Type B pancreatic cell (in vitro differentiated cells): ENCODE measurements at places on chromosomes 1 and 21.

GRCh38 chr1:38046333-38046883 lies at the start of gene POU3F1:
POU3F1 (minus strand) TSS chr1:38046793; CDS start chr1:38046743, 50 bp downstream.
- no peak for DNase-seq

GRCh38 chr1:185279571-185279970 lies 37.5 kb downstream of the IVNS1ABP start:
- no peak for DNase-seq

GRCh38 chr1:227295609-227296008 lies 22.7 kb downstream of the CDC42BPA start:
- DNase-seq: no peak

DNA sequence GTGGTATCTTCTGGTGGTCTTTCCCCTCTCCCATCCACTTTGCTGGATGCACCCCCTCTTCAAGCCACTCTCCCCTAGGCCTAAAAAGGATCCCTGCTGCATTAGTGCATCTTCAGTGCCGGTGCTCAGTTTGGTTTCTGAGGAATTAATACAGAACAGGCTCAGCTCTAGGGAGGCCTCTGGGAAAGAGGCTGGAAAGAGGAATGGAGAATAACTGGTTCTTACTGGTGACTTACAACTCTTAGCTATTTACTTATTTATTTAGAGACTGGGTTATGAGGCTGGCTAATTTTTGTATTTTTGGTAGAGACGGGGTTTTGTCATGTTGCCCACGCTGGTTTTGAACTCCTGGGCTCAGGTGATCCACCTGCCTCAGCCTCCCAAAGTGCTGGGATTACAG lies 19.0 kb downstream of the MFN2 start:
- DNase-seq: no peak

- DNase-seq: no peak
These were observed 17.6 kb downstream of the OSCP1 start for GRCh38 chr1:36432616-36433015.

DNA sequence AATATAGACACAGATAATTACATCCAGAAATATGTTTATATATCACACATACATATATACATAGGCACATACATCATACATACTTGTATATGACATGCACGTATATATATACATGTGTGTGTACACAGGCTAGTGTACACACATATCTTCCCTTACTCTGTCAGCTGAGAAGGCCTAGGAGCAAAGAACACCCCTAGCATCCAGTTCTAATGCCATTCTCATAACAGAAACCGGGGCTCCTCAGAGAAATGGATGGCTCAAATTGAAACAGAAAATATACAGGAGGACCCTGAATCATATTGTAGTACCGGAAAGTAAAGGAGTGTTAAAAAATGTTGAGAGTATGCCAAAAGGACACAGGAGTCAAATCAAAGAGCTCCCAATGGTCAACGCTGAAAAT lies 19.7 kb upstream of the HYI start:
- DNase-seq: no peak

- DNase-seq: no peak
These were observed 44.3 kb upstream of the ATP1B1 start for GRCh38 chr1:169062152-169062551.

DNA sequence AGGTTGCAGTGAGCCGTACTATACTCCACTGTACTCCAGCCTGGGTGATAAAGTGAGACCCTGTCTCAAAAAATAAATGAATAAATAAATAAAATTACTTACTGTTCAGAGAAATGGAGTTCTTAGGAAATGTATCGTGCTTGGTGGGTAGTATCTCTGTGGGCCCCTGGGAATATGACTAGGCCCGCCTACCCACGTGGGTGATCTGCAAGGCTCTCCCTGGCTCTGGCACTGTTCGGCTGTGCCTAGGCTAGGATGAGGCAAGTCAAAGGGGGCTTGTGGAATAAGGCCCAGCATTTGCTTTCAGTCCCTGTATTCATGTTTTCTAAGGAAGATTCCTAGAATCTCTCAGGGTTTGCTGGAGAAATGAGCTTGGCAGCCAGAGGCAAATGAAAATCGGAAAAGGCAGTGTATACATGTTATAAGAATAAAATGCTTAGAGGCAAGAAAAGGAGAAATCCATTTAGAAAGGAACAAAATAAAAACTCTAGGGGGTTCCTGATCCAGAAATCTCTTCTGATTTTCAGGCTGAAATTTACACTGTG lies 4.5 kb upstream of the CSRP1 start:
- no peak for DNase-seq

- no peak for DNase-seq
These were observed 115.2 kb downstream of the LAMC2 start for GRCh38 chr1:183301239-183301638.

GRCh38 chr1:4856396-4856795 lies 202.0 kb downstream of the AJAP1 start:
- no peak for DNase-seq

DNA sequence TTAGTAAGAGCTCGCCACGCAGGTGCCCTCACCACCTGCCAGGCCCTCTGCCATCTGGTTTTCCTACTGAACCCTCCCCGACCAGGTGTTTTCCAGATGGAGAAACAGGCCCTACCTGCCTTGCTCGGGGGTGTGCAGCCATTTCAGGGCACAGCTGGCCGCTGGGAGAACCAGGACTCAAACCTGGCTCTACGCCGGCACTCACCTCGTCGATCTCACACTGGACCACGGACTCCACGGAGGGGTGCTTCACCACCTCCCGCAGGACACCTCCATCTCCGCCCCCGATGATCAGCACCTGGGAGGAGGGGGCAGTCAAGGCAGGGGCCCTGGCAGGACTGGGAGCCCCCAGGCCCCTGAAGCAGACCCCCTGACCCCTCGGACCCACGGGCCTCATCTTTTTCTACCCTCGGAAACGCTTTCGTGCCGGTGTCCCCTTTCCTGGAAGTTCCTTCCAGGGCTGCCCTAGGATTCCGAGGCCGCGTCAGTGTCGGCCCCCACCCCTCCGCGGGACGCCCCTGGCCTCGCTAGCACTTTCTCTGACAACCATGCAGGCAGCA lies 1.1 kb downstream of the SRM start:
- DNase-seq: no peak

- DNase-seq: no peak
These were observed 159.4 kb upstream of the UBE2U start for GRCh38 chr1:64043976-64044375.

GRCh38 chr1:38300616-38301015 lies 254.0 kb upstream of the POU3F1 start:
- DNase-seq: no peak

GRCh38 chr1:111581166-111581565 lies 38.4 kb upstream of the RAP1A start:
- no peak for DNase-seq

DNA sequence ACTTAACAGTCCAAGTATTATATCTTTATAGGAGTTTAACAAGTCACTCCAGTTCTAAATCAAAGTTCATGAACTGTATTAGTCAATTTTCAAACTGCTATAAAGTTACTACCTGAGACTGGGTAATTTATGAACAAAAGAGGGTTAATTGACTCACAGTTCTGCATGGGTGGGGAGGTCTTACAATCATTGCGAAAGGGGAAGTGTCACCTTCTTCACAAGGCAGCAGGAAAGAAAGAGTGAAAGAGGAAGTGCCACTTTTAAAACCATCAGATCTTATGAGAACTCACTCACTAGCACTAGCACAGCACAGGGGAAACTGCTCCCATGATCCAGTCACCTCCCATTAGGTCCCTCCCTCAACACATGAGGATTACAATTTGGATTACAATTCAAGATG lies 70.0 kb downstream of the CLCA4 start:
- no peak for DNase-seq

DNA sequence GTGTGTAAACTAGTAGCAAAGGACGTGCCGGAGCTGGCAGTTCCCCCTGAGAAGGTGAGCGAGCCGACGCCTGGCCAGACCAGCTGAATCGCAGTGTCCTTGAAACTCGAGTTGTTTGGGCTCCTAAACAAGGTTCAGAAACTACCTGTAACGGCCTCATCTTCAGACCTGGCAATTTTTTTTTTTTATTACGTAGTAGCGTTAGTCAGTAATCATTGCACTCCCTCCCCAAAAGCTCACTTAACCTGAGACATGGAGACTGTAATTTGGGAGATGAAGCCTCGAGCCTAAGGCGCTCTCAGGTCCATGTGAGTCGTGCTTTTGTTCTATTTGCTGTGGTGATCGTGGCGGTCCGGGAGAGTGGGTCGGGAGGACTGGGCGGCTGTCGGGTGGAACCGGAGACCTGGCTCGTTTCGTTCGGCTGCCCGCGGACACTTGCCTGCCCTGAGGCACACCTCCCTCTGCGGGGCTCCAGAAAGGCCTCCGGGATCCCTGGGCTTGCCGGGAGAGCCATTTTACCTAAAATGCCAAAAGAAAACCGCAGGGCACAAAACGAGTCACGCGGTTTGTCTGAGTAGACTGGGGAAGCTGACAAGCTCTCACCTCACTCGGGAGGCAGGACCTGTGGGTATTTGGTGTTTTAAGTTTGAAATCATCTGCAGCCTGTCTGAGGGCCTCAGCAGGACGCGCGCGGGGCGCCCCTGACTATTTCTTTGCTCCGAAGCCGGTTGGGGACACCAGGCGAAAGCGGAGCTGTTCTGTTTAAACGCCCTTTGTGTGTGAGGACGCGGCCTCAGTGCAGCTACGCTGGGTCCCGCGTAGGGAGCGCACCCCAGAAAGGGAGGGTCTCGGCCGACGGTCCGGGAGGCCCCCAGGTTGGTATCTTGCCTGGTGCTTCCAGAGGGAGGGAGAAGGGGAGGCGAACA lies 722 bp downstream of the LHX8 start:
- DNase-seq: no peak

DNA sequence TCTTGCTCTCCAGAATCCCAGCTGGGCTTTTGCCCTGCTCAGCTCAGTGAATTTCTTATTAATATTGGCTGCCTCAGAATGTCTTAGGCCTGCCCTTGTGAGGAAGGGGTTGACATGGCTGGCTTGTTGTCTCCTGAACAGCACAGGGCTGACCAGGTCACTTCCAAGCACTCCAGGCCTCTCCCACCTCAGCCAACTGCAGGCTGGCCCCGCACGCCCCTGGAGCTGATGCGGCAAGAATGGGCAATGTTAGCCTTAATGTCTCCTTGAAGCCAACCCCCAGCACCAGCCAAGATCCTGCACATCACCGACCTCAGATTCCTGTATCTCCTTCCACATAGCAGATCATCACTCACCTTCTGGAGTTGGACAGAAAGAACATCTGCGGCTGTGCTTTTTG lies 598.6 kb downstream of the AJAP1 start:
- DNase-seq: peak; percentile 53
